ENCODE measurements at places on chromosomes 2 and 18. TPM values are rescaled to one million over a fixed set of nuclear protein-coding genes. Genes with fewer than 3 reads are reported as not detected.

The SLC23A3 gene
- 0.29 TPM for total RNA-seq

The SLC9A4 gene
- total RNA-seq: not detected

The APOB gene
- total RNA-seq: 0.14 TPM

The NR4A2 gene
- total RNA-seq: 2.0 TPM

The NFE2L2 gene
- total RNA-seq: 37.3 TPM

The CRIM1 gene
- total RNA-seq: 174 TPM

The CHN1 gene
- 16.0 TPM for total RNA-seq

The CRYGD gene
- not detected for total RNA-seq

The TRIM54 gene
- 1.2 TPM for total RNA-seq

The CFAP210 gene
- total RNA-seq: 0.31 TPM

The GPR45 gene
- total RNA-seq: not detected

The OTX1 gene
- total RNA-seq: 4.6 TPM

The UGT1A7 gene
- total RNA-seq: 5.0 TPM

The MTERF4 gene
- 25.2 TPM for total RNA-seq

The GRHL1 gene
- 1.2 TPM for total RNA-seq

The VSNL1 gene
- not detected for total RNA-seq

The ERFE gene
- total RNA-seq: 7.6 TPM
